Pancreas (tissue), 10 donors: ENCODE measurements at places on chromosomes 13 and 19. TPM values are rescaled to one million over a fixed set of nuclear protein-coding genes. Genes with fewer than 3 reads are reported as not detected.

GRCh38 chr13:66341635-66342377, 888.3 kb downstream of the PCDH9 start:
- no peak for DNase-seq

DNA sequence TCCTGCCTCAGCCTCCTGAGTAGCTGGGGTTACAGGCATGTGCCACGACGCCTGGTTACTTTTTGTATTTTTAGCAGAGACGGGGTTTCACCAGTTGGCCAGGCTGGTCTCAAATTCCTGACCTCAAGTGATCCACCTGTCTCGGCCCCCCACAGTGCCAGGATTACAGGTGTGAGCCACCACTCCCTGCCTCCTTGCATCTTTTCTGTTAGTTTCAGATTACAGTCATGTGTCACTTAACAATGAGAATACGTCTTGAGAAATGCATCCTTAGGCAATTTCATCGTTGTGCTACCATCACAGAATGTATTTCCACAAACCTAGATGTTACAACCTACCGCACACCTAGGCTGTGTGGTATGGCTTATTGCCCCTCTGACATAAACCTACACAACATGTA, 180.4 kb downstream of the TM9SF2 start:
- DNase-seq = no peak

DNA sequence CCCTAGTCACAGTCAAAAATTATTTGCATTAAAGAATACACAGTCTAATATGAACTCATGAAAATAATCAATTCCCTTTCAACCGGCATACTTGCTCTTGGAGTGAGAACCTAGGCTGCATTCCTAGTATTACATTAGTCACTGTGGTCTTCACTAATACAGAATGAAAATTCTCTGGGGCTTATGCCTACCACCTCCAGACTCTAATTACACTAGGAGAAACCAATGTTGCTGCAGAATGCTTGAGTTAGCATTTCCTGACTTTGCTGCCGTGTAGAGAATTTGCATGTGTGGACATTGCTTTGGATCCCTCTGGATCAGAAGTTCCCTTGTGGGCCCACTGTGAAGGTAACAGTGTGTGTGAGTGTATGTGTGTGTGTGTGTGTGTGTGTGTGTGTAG, 87.8 kb downstream of the CCNA1 start:
- DNase-seq = no peak

DNA sequence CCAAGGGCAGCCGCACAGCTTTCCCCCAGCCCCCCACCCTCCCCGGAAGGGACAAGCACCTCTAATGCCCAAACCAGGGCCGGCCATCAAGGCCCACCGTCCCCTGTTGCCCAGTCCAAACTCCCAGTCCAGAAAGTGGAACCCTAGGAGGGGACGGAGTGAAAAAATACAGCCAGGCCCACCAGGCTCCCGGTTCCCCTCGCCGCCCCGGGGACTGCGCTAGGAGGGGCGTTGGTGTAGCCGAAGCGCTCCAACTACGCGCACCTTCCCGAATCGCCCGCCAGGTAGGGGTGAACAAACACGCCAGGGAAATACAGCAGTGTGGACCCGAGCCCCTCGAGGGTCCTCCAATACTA, 1.3 kb downstream of the KLF16 start:
- DNase-seq = no peak

DNA sequence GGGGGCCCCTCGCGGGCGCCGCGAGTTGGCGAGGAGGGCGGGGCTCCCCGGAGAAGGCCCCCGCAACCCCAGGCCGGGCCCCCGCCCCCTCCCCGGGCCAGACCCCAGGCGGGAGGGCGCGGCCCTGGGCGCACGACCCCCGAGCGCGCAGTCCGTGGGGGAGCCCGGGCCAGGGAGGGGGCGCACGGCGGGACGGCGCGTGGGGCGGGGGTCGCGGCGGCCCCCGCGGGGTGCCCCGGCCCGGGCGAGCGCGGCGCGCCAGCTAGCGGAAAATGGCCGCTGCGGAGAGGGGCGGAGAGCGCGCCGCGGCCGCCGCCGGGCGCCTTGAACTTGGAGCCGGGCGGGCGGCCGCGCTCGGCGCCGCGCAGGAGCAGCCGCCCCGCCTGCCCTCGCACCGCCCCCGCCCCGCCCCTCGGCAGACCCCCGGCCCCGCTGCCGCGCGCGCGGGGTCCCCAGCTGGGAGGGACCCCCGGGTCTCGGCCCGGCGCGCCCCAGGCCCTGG, 6.4 kb upstream of the NFIC start:
- DNase-seq = no peak

- no peak for DNase-seq
Observed at GRCh38 chr13:39818953-39819352, 163.5 kb downstream of the COG6 start.

DNA sequence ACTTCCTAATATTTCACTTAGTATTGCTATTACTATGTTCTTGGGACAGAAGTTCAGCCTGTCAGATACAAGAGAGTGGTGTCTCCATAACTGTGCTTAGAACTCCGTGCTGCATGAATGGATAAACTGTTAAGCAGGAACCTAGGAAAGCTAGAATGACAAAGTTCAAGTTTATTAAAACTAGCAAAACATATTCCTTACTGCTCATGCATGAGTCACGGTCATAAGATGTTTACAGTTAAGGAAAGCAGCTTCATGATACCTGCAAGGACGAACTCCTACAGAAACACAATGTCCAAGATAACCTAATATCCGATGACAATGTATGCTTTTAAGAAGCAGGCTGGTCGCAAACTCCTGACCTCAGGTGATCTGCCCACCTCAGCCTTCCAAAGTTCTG, 6.0 kb upstream of the ZNF765 start:
- no peak for DNase-seq

The C19orf85 gene
- not detected for total RNA-seq

The FCHO1 gene
- 0.43 TPM for total RNA-seq

The CDC42EP5 gene
- 24.5 TPM for total RNA-seq
